SJCRH30 (cell line): ENCODE measurements at places on chromosomes 1 and 21. TPM values are rescaled to one million over a fixed set of nuclear protein-coding genes. Genes with fewer than 3 reads are reported as not detected.

DNA sequence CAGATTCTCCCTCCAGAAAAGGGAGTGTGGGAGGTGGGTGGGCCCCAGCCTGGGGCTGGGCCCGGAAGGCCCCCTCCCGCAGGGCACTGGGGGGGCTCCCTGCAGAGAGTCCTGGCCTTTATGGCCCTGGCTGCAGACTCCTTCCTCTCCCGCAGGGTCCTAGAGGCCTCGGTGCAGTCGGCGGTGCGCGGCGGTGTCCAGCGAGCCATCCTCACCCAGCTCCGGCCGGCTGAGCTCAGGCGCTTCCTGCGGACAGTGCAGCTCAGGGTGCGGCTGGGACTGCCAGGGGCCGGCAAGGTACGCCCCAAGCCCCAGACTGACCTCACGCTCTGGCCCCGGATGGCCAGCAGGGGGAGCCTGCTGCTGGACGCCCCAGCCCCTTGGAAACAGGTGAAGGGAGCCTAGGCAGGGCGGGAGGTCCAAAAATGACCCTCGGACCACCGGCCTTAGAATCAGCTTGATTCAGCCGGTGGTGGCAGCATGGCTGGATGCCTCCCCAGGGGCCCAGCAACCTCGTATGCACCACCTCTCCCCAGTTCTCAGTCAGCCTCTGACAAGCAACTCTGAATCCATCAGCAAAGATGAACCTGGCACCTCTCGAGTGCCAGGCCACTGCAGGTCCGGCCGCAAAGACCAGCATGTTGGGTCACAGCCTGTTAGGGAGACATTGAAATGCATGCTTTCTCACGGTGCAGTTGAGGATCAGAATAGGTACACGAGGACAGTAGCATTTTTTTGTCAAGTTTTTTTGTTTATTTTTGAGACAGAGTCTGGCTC, 20.6 kb downstream of the MTHFR start:
- peak; percentile 65 for DNase-seq
- peaks cover 10% of the 10 kb centered on the region; the same call in 1 of the 2 replicates for H3K4me1 ChIP-seq
- H3K27me3 ChIP-seq, result peaks cover 7% of the 10 kb centered on the region
- no peak overlapping the region for H3K27ac ChIP-seq
- no peak overlapping the region for H3K4me3 ChIP-seq

RNU1-4 gene
- under 0.01 TPM in 2 replicates for total RNA-seq

DNA sequence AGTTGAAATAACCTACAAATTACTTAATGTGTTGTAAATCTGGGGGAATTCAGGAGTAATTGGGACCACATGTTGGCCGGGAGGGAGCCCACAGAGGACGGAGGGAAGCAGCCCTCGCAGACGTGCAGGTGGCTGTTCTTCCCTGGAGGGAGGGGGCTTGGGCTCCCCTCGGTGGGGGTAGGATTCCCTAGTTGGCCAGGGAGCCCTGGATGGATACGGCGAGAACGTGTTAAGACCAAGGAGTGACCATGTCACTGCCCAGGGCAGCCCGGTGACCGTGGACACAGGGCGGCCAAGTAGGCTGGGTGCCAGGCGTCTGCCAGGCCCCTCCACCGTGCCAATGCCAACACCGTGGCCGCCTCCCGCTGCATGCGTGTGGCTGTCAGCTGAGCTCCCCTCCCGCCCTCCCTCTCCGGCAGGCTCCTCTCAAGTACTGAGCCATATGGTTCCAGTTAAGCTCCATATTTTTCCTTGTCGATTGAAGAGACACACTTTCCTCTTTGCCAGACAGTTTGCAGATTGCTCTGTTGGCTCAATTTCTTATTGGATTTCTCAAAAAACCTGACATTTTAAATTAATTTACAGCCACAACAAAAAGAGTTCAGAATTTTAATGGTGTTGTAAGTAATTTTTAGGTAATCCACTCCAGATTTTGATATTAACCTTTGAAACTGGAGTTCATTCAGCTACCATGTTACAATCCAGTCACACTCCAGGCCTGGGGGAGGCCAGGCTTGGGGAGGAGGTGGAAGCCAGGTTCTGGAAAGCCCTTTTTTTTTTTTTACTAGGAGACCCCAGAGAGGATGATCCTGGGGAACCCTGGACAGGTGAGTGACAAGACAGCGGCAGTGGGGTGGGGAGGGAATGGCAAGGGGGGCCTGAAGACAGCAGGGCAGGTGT, 71.2 kb downstream of the CASZ1 start:
- H3K4me3 ChIP-seq, result no peak overlapping the region
- H3K27me3 ChIP-seq, result no peaks in the 10 kb centered on the region; the same call in 1 of the 2 replicates
- DNase-seq, result no peak
- H3K4me1 ChIP-seq, result peaks cover 6% of the 10 kb centered on the region; the same call in 1 of the 2 replicates
- no peak overlapping the region for H3K27ac ChIP-seq

DNA sequence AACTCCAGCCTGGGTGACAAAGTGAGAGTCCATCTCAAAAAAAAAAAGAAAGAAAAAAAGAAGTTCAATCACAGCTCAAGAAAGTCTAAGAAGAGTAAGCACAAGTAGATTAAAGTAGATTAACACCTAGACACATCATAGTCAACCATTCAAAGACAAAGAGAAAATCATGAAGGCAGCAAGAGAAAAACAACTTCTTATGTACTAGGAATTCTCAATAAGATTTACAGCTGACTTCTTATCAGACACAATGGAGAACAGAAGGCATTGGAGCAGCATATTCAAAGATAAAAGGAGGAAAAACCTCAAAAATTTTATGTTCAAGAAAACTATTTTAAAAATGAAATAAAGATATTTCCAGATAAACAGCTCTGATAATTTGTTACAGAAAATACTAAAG, 147.3 kb downstream of the LBR start:
- no peak overlapping the region for H3K27ac ChIP-seq
- no peak overlapping the region for H3K4me3 ChIP-seq
- no peaks in the 10 kb centered on the region for H3K27me3 ChIP-seq
- no peak for DNase-seq
- no peaks in the 10 kb centered on the region for H3K36me3 ChIP-seq

DNA sequence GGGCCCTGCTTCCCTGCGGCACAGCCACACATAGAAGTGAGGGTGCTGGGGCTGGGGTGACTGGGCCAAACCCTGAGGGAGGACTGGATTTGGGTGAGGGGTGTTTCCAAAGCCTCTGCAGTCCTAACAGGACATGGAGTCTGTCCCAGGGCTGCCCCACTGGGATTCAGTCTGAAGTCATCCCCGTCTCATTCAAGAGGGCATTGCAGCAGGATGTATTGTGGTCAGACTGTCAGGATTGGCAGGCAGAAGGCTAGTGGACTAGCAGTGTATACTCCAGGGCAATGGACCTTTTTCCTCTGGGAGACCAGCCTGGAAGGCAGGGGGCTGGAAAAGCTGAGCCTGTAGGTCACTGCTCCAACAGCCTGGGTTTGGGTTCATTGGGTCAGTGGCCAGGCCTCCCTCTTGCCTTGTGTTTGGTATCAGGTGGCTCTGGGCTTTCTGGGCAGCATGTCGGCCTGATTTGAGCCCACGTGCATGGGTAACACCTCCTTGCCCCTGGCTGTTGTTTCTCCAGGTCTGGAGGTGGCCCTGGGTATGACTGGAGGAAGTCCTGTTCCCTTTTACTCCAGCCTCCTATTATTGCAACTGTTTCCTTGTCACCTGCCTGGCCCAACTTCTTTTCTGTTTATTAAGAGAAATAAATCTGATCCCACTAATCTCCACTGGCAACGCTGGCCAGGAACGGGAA, 41.0 kb upstream of the SYNC start:
- no peak overlapping the region for H3K27ac ChIP-seq
- H3K36me3 ChIP-seq, result no peaks in the 10 kb centered on the region
- H3K4me3 ChIP-seq, result no peak overlapping the region
- no peak for DNase-seq

- no peak overlapping the region for H3K27ac ChIP-seq
- H3K27me3 ChIP-seq, result no peaks in the 10 kb centered on the region; the same call in 1 of the 2 replicates
- no peak overlapping the region for H3K4me3 ChIP-seq
Observed at GRCh38 chr1:210707300-210708240, 378.9 kb downstream of the HHAT start.

GBP7 gene
- not detected in 2 replicates for total RNA-seq

CLCNKA gene
- 0.42 TPM in 1 of 2 replicates, not detected in the other for total RNA-seq
